Thyroid gland (tissue), 4 donors: ENCODE measurements at places on chromosomes 1 and 21. TPM values are rescaled to one million over a fixed set of nuclear protein-coding genes. Genes with fewer than 3 reads are reported as not detected.
A peak's percentile ranks its signal among the peaks of the same experiment; 100 is the strongest.

The B3GALT6 gene
- total RNA-seq: 26.1 TPM

The C21orf91 gene
- 8.8 TPM for total RNA-seq

The MAP10 gene
- 4.2 TPM for total RNA-seq

The OPRD1 gene
- total RNA-seq: not detected

The NLRP3 gene
- 0.94 TPM for total RNA-seq

The UQCRHL gene
- total RNA-seq: 1.3 TPM

The MPC2 gene
- 36.1 TPM for total RNA-seq

The LRRC3 gene
- 0.81 TPM for total RNA-seq

The S100A8 gene
- not detected for total RNA-seq

The PKP1 gene
- total RNA-seq: 0.94 TPM

The CTH gene
- 22.2 TPM for total RNA-seq

The POU3F1 gene
- total RNA-seq: not detected

The RNF186 gene
- not detected for total RNA-seq

The DRAXIN gene
- not detected for total RNA-seq

The FMO2 gene
- 14.3 TPM for total RNA-seq

The E2F2 gene
- total RNA-seq: 0.10 TPM

The FLG gene
- total RNA-seq: 0.11 TPM

- no peak for DNase-seq
- H3K27me3 ChIP-seq: no peaks in the 10 kb centered on the region
- H3K27ac ChIP-seq: no peak overlapping the region
- H3K4me3 ChIP-seq: no peak overlapping the region
- no peaks in the 10 kb centered on the region for H3K36me3 ChIP-seq
These were observed 55.7 kb downstream of the MRPL39 start for GRCh38 chr21:25551569-25551968.

DNA sequence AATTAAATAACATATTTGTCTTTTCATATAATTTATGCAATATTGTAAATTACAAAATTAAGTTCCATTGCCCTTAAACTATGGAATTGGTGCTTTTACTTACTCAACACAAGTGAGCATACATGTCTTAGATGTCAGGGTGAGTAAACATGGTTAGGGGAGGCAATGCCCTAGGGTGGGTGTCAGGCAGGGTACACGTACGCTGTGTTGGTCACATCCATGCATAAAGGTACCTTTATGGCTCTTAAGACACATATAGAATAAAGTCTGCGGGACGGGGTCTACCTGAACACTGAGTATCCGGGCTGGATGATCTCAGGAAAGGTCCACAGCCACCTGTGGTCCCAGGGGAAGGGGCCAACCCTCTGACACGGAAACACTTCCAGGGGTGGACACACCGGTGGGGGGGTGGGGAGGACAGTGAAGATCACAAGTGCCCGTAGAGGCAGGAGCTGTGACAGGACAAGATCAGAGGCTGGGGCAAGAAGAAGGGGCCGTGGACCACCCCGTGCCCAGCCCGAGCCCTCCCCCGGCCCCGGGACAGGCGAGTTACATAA lies 720 bp downstream of the LIN9 start:
- no peaks in the 10 kb centered on the region for H3K36me3 ChIP-seq
- peak; percentile 21 for DNase-seq
- no peaks in the 10 kb centered on the region for H3K27me3 ChIP-seq
- peaks cover 11% of the 10 kb centered on the region for H3K4me1 ChIP-seq
- peak overlapping the region; percentile 67 for H3K4me3 ChIP-seq
- H3K27ac ChIP-seq: peak overlapping the region; percentile 56

- peak overlapping the region; percentile 14 for H3K4me3 ChIP-seq
- H3K4me1 ChIP-seq: peaks cover 9% of the 10 kb centered on the region
- no peaks in the 10 kb centered on the region for H3K27me3 ChIP-seq
- H3K36me3 ChIP-seq: no peaks in the 10 kb centered on the region
These were observed 4.2 kb upstream of the CCT8 start for GRCh38 chr21:29077651-29078090.

DNA sequence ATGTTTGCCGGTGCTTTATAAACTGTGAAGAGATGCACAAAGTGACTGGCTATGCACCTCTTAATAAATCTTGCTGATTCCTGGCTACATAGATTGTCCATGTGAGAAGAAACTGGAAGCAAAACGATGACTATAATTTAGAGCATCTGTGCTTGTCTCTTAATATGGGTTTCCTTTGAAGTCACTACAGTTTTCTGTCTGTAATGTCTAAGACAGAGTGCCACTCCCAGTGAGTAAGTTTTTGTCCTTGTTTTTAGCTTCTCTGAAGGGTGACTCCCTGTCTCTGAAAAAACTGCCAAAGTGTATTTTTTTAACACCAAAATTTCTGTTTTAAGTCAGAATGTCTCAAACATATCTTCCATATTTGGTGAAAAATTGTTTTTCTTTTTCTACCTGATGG lies 175.1 kb downstream of the FASLG start:
- no peaks in the 10 kb centered on the region for H3K36me3 ChIP-seq
- no peak overlapping the region for H3K27ac ChIP-seq
- no peaks in the 10 kb centered on the region for H3K4me1 ChIP-seq
- H3K27me3 ChIP-seq: no peaks in the 10 kb centered on the region
- no peak overlapping the region for H3K4me3 ChIP-seq
- DNase-seq: no peak

- no peaks in the 10 kb centered on the region for H3K36me3 ChIP-seq
- no peak for DNase-seq
- H3K4me3 ChIP-seq: no peak overlapping the region
These were observed 4.6 kb downstream of the S100B start for GRCh38 chr21:46600305-46600704.

GRCh38 chr1:89557956-89558355 lies 33.3 kb downstream of the LRRC8B start:
- DNase-seq: no peak
- no peak overlapping the region for H3K27ac ChIP-seq
- no peaks in the 10 kb centered on the region for H3K36me3 ChIP-seq
- H3K27me3 ChIP-seq: no peaks in the 10 kb centered on the region
- H3K4me3 ChIP-seq: no peak overlapping the region

- DNase-seq: no peak
- H3K36me3 ChIP-seq: no peaks in the 10 kb centered on the region
- no peak overlapping the region for H3K27ac ChIP-seq
- no peaks in the 10 kb centered on the region for H3K27me3 ChIP-seq
These were observed 61.6 kb downstream of the MAP3K21 start for GRCh38 chr1:233389169-233389568.

GRCh38 chr1:109239409-109240068 lies 9.8 kb upstream of the CELSR2 start:
- H3K4me3 ChIP-seq: no peak overlapping the region
- H3K4me1 ChIP-seq: peaks cover 24% of the 10 kb centered on the region
- peak overlapping the region; percentile 4 for H3K27ac ChIP-seq

GRCh38 chr1:86205741-86206140 lies 49.2 kb upstream of the COL24A1 start:
- no peaks in the 10 kb centered on the region for H3K36me3 ChIP-seq
- no peak overlapping the region for H3K27ac ChIP-seq
- no peaks in the 10 kb centered on the region for H3K4me1 ChIP-seq
- H3K4me3 ChIP-seq: no peak overlapping the region

GRCh38 chr1:52249831-52250230 lies 107.9 kb downstream of the ZFYVE9 start:
- no peak overlapping the region for H3K27ac ChIP-seq
- no peak overlapping the region for H3K4me3 ChIP-seq
- DNase-seq: no peak
- H3K27me3 ChIP-seq: no peaks in the 10 kb centered on the region

- H3K4me1 ChIP-seq: no peaks in the 10 kb centered on the region
- H3K4me3 ChIP-seq: no peak overlapping the region
- H3K27me3 ChIP-seq: no peaks in the 10 kb centered on the region
- no peak for DNase-seq
- no peak overlapping the region for H3K27ac ChIP-seq
- H3K36me3 ChIP-seq: no peaks in the 10 kb centered on the region
These were observed 1097.8 kb downstream of the TTLL7 start for GRCh38 chr1:82901118-82901517.

DNA sequence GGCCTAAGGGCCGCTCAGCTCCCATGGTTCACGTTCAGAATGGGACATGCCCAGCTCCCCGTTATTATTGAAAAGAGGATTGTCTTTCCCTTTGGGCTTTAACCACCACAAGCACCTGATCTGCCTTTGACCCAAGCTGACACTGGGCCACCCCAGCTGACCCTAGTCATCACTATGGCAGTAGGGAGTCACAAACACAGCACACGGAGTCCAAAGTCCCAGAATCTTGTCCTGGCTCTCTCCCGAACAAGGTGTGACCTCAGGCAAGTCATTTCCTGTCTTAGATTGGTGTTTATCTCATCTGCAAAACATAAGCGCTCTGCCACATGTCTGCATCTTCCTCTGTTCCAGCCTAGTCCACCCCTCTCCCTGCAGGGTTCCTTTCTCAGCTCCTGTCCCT lies 31.5 kb downstream of the IGFN1 start:
- no peaks in the 10 kb centered on the region for H3K36me3 ChIP-seq
- DNase-seq: no peak
- H3K27ac ChIP-seq: no peak overlapping the region
- H3K27me3 ChIP-seq: no peaks in the 10 kb centered on the region
- no peaks in the 10 kb centered on the region for H3K4me1 ChIP-seq

GRCh38 chr1:239538239-239538988 lies 152.0 kb downstream of the CHRM3 start:
- H3K4me1 ChIP-seq: no peaks in the 10 kb centered on the region
- H3K36me3 ChIP-seq: no peaks in the 10 kb centered on the region
- no peak overlapping the region for H3K27ac ChIP-seq
- H3K27me3 ChIP-seq: no peaks in the 10 kb centered on the region
- H3K4me3 ChIP-seq: no peak overlapping the region

DNA sequence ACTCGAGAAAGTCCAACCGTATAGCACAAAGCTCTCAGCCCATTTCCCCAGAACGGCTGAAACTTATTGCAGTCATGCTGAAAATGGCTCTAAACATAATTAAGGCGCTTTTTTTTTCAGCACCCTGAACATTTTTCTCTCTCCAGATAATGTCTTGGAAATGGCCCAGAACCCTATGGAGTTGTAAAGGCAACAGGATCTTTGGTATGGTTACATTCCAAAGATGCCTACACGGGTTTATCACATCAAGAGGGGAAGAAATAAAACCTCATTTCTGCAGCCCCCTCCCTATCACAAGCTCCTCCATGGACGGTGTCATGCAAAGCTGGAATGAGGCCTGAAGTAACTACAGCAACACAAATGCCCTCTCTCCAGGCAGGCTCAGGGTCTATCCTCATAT lies 126.4 kb upstream of the GALNT2 start:
- H3K36me3 ChIP-seq: no peaks in the 10 kb centered on the region
- H3K4me1 ChIP-seq: no peaks in the 10 kb centered on the region
- H3K4me3 ChIP-seq: no peak overlapping the region
- no peak for DNase-seq
- H3K27me3 ChIP-seq: no peaks in the 10 kb centered on the region
- H3K27ac ChIP-seq: no peak overlapping the region

GRCh38 chr1:72023063-72023930 lies 259.0 kb downstream of the NEGR1 start:
- H3K27ac ChIP-seq: no peak overlapping the region
- H3K36me3 ChIP-seq: no peaks in the 10 kb centered on the region
- no peaks in the 10 kb centered on the region for H3K27me3 ChIP-seq
- no peak for DNase-seq
- no peak overlapping the region for H3K4me3 ChIP-seq

- no peak overlapping the region for H3K4me3 ChIP-seq
- no peaks in the 10 kb centered on the region for H3K36me3 ChIP-seq
- no peaks in the 10 kb centered on the region for H3K27me3 ChIP-seq
- H3K27ac ChIP-seq: no peak overlapping the region
- DNase-seq: no peak
These were observed 11.5 kb downstream of the RIMS3 start for GRCh38 chr1:40653851-40654537.

- H3K4me1 ChIP-seq: no peaks in the 10 kb centered on the region
- no peak overlapping the region for H3K4me3 ChIP-seq
These were observed 594.4 kb downstream of the MATN1 start for GRCh38 chr1:30129001-30129408.

GRCh38 chr1:160726114-160726497 lies 12.9 kb upstream of the SLAMF7 start:
- H3K36me3 ChIP-seq: no peaks in the 10 kb centered on the region
- H3K4me3 ChIP-seq: no peak overlapping the region
- no peak overlapping the region for H3K27ac ChIP-seq
- H3K4me1 ChIP-seq: no peaks in the 10 kb centered on the region
- no peak for DNase-seq

GRCh38 chr1:3940081-3940753 lies 40.1 kb upstream of the C1orf174 start:
- H3K36me3 ChIP-seq: no peaks in the 10 kb centered on the region
- H3K4me1 ChIP-seq: no peaks in the 10 kb centered on the region
- no peak for DNase-seq
- no peaks in the 10 kb centered on the region for H3K27me3 ChIP-seq

DNA sequence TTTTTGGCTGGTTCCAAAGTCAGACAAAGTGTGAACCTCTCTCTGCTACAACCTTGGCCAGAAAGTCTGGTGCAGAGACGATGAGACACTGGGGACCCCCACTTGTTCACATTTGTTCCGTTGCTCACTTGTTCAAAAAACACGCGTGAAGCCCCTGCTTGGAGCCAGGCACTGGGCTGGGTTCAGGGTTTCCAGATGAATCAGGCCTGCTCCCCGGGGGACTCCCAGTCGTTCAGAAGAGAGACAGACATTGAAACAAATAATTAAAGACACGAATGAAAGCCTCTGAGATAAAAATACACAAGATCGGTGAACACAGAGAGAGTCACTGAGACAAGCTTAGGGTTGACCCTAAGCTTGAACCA lies 101.5 kb upstream of the RUNX3 start:
- H3K36me3 ChIP-seq: no peaks in the 10 kb centered on the region
- no peak overlapping the region for H3K27ac ChIP-seq
- no peak overlapping the region for H3K4me3 ChIP-seq

DNA sequence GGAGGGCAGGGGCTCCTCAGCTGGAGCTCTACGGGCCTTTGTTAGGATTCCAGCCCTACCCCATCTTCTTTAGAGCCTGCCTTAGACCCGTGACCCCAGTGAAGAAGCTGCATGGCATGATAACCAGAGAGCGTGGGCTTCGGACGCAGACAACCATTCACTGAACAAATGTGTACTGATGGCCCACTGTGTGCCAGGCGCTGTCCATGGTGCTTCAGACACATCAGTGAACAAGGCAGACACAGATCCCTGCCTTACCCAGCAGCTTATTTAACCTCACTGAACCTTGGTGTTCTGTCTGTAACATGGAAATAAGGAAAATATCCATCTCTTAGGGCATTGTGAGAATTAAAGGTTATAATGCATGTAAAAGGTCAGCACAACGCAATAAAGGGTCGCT lies 9.5 kb downstream of the CHIT1 start:
- no peaks in the 10 kb centered on the region for H3K4me1 ChIP-seq
- no peaks in the 10 kb centered on the region for H3K36me3 ChIP-seq
- no peak for DNase-seq
- no peak overlapping the region for H3K4me3 ChIP-seq
- H3K27ac ChIP-seq: no peak overlapping the region

- H3K4me1 ChIP-seq: no peaks in the 10 kb centered on the region
- H3K36me3 ChIP-seq: no peaks in the 10 kb centered on the region
- H3K27me3 ChIP-seq: no peaks in the 10 kb centered on the region
These were observed 1086.3 kb upstream of the TMPRSS15 start for GRCh38 chr21:19489930-19490329.

GRCh38 chr21:35004314-35004713 lies 44.8 kb downstream of the RUNX1 start:
- no peak for DNase-seq
- no peak overlapping the region for H3K27ac ChIP-seq
- H3K4me1 ChIP-seq: no peaks in the 10 kb centered on the region

GRCh38 chr1:109025694-109026093 lies 16.2 kb downstream of the WDR47 start:
- H3K27me3 ChIP-seq: no peaks in the 10 kb centered on the region
- DNase-seq: no peak
- H3K4me3 ChIP-seq: no peak overlapping the region
- no peaks in the 10 kb centered on the region for H3K4me1 ChIP-seq
- H3K27ac ChIP-seq: no peak overlapping the region

- H3K4me1 ChIP-seq: no peaks in the 10 kb centered on the region
- DNase-seq: no peak
- no peaks in the 10 kb centered on the region for H3K27me3 ChIP-seq
- no peaks in the 10 kb centered on the region for H3K36me3 ChIP-seq
These were observed 16.1 kb upstream of the MYCL start for GRCh38 chr1:39917825-39918224.
